ENCODE measurements at places on chromosomes 3 and 15.

- no peak for DNase-seq
Measured at GRCh38 chr15:39997031-39997430, 42.0 kb downstream of the SRP14 start.

- no peak for DNase-seq
Measured at GRCh38 chr3:13209634-13209997, 136.4 kb upstream of the IQSEC1 start.

GRCh38 chr15:98878862-98879261 lies 128.7 kb downstream of the PGPEP1L start:
- DNase-seq, result no peak

- no peak for DNase-seq
Measured at GRCh38 chr3:156300929-156301840, 180.8 kb downstream of the KCNAB1 start.

GRCh38 chr3:3069723-3070122 lies 40.5 kb downstream of the IL5RA start:
- no peak for DNase-seq

DNA sequence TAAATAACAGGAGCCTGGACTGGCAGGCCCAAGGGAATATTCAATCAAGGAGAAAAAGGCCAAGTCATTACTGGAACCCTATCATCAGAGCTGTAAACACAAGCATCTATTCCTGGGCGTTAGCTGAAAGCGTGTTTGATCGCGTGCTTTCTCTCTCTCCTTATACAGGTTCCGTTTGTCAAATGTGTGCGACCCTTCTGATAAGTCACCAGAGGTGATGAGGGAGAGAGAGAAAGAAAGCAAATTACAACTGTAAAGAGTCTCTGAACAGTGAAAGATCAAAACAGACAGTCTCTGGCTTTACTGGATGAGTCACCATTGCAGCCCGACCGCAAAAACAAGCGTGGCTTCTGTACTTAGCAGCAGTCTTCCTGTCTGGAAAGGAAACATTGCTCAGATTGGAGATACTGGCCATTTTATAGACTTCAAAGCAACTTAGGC lies 39.5 kb upstream of the TPRG1 start:
- no peak for DNase-seq

- no peak for DNase-seq
Measured at GRCh38 chr15:68217341-68217740, 12.2 kb downstream of the CLN6 start.
